ENCODE measurements at places on chromosomes 1 and 21.

DNA sequence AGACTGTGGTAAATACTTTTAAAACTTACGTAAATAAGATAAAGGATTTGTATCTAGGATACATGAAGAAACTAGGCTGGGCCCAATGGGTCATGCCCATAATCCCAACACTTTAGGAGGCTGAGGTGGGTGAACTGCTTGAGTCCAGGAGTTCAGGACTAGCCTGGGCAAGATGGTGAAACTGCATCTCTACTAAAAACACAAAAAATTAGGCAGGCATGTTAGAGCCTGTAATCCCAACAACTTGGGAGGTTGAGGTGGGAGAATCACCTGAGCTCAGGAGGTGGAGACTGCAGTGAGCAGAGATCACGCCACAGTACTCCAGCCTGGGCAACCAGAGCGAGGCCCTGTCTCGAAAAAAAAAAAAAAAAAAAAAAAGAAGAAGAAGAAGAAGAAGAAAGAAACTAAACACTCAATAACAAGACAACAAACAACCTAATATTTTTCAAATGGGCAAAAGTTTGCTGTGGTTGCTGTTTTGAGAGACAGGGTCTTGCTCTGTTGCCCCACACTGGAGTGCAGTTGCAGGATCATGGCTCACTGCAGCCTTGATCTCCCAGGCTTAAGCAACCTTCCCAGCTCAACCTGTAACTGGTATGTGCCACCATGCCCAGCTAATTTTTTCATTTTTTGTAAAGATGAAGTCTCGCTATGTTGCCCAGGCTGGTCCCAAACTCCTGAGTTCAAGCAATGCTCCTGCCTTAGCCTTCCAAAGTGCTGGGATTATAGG is 78.3 kb downstream of the EIF4G3 start:
- no peak for DNase-seq

DNA sequence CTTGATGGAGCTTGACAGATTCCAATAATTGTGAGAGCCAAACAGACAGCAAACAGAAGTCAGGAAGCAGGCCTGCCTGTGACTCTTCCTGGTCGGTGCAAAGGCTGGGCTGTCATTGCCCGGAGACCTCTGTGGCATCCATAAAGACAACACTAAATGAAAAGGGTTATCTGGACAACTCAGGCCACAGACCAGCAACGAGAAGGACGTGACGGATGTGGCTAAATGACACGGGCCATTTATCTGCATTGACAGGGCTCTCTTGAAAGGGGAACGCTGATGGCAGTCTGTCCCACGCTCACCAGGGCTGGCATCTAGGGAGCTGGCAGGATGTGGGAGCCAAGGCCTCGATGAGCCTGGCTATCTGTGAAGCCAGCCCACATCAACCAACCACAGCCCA is 35.0 kb downstream of the HMGB4 start:
- DNase-seq = no peak

- DNase-seq = peak; percentile 89
Measured at GRCh38 chr1:18951818-18952391, 4.6 kb downstream of the IFFO2 start.

DNA sequence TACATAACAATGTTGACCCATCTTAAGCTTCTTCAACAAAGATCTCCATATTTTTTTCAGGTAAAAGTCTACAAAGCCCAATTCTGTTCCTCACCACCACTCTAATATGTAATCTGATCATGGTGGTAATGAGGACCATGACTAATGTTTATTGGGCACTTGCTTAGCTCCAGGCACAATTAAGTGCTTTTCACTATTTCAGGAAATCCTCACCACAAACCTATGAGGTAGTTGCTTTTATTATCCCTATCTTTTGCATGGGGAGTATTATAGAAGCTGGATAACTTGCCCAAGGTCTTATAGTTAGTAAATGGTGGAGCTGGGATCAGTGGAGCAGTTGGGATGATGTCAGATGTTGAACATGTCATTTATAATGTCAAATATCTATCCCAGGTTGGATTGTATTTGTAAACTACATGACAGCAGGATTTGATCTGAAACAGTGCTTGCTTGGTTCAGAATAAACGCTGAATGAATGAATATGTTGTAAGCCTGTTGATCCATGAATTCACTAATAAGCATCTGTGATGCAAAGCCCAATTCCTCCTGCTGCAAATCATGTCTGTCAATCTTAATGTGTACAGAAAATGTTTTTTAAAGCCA is 283.3 kb upstream of the ST6GALNAC5 start:
- DNase-seq = no peak

- DNase-seq = no peak
Measured at GRCh38 chr21:20647607-20648006, 350.6 kb upstream of the NCAM2 start.

GRCh38 chr1:58266242-58266641 is 280.3 kb downstream of the OMA1 start:
- DNase-seq = no peak

DNA sequence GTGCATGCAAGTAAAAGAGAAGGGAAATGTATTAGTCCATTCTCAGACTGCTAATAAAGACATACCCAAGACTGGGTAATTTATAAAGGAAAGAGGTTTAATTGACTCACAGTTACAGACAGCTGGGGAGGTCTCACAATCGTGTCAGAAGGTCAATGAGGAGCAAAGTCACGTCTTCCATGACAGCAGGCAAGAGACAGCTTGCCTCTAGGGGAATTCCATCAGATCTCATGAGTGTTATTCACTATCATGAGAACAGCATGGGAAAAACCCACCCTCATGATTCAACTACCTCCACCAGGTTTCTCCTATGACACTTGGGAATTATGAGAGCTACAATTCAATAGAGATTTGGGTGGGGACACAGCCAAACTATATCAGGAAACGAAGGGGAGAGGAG is 8.1 kb downstream of the KRTAP21-3 start:
- DNase-seq = peak; percentile 47

GRCh38 chr21:20250337-20250736 is 747.9 kb upstream of the NCAM2 start:
- DNase-seq = no peak

DNA sequence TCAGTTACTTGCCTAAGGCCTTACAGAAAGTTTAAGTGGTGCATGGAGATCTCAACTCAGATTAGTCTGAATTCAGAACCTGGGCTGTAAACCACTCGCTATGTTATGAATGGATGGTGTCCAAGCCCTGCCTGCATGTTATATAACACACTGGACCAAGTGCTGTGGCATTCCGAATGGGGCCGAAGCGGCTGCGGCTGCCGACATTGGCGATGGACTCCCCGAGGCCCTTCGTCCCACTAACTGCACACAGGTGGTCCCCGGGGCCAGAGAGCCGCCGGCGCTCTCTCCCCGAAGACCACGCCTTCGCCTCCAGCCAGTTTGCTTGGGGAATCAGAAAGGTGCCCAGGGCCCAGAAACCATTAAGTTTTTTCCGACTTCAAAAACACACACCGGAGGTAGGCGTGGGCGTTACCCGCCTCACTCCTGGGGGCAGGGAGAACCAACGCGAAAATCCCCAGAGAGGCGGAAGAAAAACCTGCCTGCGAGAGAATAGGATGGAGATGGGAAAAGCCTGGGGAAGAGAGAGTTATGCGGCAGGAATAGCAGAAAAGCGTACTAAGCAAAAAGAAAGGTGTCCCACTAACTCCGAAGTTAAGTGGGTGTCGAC is 579 bp upstream of the TENT5C start:
- no peak for DNase-seq

DNA sequence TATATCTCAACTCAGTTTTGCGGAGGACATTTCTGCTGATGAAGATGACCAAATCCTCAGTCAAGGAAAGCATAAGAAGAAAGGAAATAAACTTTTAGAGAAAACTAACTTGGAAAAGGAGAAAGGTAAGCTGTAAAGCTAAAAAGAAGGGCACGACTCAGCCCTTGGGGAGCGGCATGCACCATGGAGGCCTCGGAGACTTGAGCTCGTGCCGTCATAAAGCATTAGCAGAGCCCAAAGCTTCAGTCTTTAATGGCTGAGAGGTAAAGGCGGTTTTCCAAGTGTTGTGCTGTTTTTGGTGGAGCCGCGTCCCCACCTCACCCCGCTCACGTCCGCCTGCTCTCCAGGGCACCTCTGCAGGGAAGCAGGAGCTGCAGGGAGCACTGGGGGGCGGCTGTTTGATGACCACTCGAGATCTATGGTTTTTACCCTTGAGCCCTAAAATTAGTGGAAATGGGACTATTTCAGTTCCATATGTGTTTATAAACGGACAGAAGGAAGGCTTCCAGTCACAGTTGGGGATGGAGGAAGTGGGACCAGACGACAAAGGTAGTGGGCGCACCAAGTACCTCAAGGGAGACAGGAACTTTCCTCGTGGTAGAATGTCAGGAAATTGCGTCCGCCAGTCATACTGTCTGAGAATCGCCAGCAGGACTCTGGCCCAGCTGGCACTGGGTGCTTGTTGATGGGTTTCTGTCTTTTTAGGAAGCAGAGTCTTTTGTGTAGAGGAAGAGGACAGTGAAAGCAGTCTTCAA is 27.6 kb downstream of the RRP1B start:
- no peak for DNase-seq
